ENCODE measurements at places on chromosomes 4 and X. TPM values are rescaled to one million over a fixed set of nuclear protein-coding genes. Genes with fewer than 3 reads are reported as not detected.
A peak's percentile ranks its signal among the peaks of the same experiment; 100 is the strongest.

GRCh38 chrX:123222920-123223319 lies 38.8 kb downstream of the GRIA3 start:
- H3K36me3 ChIP-seq: no peaks in the 10 kb centered on the region
- H3K27me3 ChIP-seq: no peaks in the 10 kb centered on the region
- H3K4me1 ChIP-seq: no peaks in the 10 kb centered on the region

- peaks cover 13% of the 10 kb centered on the region for H3K27me3 ChIP-seq
- H3K4me3 ChIP-seq: no peak overlapping the region
- no peak overlapping the region for H3K27ac ChIP-seq
- H3K36me3 ChIP-seq: no peaks in the 10 kb centered on the region
- no peaks in the 10 kb centered on the region for H3K4me1 ChIP-seq
Measured at GRCh38 chr4:6115342-6115741, 85.0 kb downstream of the JAKMIP1 start.

The GUCY1B1 gene
- 19.3 TPM for total RNA-seq

DNA sequence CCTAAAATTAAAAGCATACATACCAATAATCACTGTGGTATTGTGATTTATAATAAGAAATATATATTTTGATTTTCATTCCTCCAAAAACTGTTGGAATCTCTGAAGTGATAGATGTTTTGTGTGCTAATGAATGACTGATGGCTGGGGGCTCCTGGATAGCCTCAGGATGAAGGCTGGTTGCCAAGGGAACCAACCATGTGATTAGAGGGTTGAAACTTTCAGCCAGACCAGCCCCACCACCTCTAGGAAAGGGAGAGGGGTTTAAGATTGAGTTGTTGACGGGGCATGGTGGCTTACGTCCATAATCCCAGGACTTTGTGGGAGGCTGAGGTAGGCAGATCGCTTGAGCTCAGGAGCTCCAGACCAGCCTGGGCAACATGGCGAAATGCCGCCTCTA lies 34.0 kb downstream of the HS6ST2 start:
- H3K36me3 ChIP-seq: no peaks in the 10 kb centered on the region
- no peak overlapping the region for H3K4me3 ChIP-seq
- H3K27me3 ChIP-seq: no peaks in the 10 kb centered on the region
- H3K4me1 ChIP-seq: no peaks in the 10 kb centered on the region
- no peak for DNase-seq
- H3K27ac ChIP-seq: no peak overlapping the region

GRCh38 chrX:13669246-13669737 lies 16.4 kb downstream of the TCEANC start:
- H3K4me1 ChIP-seq: peaks cover 41% of the 10 kb centered on the region
- peak overlapping the region; percentile 93 for H3K27ac ChIP-seq
- peak; percentile 78 for DNase-seq
- H3K4me3 ChIP-seq: peak overlapping the region; percentile 21

DNA sequence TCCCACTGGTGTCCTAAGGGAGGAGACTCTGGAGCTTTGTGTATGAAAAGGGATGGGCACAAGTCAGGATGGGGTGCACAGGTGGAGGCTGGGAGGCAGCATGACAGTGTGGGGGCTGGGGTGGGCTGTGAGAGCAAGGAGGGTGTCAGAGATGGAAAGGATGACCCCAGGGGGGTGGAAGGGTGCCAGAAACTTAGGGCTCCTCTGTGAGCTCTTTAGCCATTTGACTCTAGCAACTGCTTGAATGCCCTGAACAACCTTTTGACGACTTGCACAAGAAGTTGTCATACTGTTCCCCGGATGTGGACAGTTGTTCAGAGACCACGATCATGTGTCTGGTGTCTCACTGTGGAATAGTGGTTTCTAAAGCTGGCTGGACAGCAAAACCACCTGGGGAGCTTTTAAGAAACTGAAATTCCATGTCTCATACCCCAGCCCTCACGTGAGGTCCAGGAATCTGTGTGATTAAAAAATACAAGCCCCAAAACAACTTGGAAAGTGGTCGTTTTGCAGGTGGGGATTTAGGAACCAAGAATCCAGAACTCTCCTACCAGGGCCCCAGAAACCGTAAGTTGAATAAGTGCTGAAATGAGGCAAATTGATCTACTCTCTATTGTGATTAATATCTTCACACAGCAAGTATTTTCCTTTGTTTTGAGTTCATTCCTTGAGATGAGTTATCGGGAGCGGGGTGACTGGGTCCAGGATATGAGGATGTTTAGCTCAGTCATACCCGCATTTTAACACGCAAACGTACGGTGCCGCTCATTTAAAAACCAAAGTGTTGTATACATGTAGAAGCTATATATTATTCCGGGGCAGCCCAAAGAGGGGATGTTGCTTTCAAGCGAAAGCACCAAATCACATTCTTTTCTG lies 3.4 kb downstream of the RHOH start:
- H3K4me3 ChIP-seq: no peak overlapping the region
- no peaks in the 10 kb centered on the region for H3K27me3 ChIP-seq
- DNase-seq: no peak
- no peaks in the 10 kb centered on the region for H3K4me1 ChIP-seq
- no peak overlapping the region for H3K27ac ChIP-seq

GRCh38 chr4:177574446-177574845 lies 132.2 kb upstream of the AGA start:
- no peaks in the 10 kb centered on the region for H3K4me1 ChIP-seq
- H3K4me3 ChIP-seq: no peak overlapping the region
- no peak for DNase-seq
- no peaks in the 10 kb centered on the region for H3K27me3 ChIP-seq
- no peaks in the 10 kb centered on the region for H3K36me3 ChIP-seq
- H3K27ac ChIP-seq: no peak overlapping the region

GRCh38 chr4:25856756-25857155 lies 6.0 kb downstream of the SEL1L3 start:
- no peak overlapping the region for H3K4me3 ChIP-seq
- DNase-seq: no peak
- peaks cover 83% of the 10 kb centered on the region for H3K4me1 ChIP-seq
- H3K27me3 ChIP-seq: no peaks in the 10 kb centered on the region
- H3K36me3 ChIP-seq: peaks cover 24% of the 10 kb centered on the region

DNA sequence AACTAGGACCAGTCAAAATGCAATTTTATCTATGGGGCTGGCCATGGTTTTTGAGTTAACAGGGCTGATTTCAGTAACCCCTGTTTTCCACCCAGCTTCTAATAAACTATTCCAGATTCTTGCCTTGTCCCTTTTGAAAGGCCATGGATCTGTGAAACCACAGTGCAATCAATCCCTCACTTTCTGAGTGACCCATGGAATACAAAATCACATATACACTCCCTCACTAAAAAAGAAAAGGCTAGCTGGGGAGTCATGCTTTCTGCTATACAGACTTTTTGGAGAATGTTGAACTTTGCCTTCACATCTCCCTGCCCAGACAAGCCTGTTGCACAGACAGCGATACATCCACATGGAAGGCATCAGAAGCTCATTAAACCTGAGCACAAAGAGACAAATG lies 47.9 kb downstream of the MAD2L1 start:
- H3K4me3 ChIP-seq: no peak overlapping the region
- DNase-seq: no peak
- no peaks in the 10 kb centered on the region for H3K4me1 ChIP-seq
- no peaks in the 10 kb centered on the region for H3K36me3 ChIP-seq

GRCh38 chrX:134460862-134461220 lies 876 bp downstream of the HPRT1 start:
- peak; percentile 6 for DNase-seq
- H3K4me3 ChIP-seq: peak overlapping the region; percentile 85
- H3K4me1 ChIP-seq: no peaks in the 10 kb centered on the region
- H3K27me3 ChIP-seq: no peaks in the 10 kb centered on the region

DNA sequence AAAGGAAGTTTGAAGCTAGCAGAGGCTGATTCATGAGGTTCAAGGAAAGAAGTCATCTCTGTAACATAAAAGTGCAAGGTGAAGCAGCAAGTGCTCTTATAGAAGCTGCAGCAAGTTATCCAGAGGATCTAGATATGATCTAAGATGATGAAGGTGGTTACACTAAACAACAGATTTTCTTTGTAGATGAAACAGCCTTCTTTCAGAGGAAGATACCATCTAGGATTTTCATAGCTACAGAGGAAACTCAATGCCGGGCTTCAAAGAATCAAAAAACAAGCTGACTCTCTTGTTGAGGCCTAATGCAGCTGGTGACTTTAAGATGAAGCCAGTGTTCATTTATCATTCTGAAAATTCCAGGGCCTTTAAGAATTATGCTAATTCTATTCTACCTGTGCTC lies 28.8 kb downstream of the NR0B1 start:
- H3K27me3 ChIP-seq: no peaks in the 10 kb centered on the region
- no peak overlapping the region for H3K4me3 ChIP-seq
- no peak for DNase-seq
- H3K36me3 ChIP-seq: peaks cover 4% of the 10 kb centered on the region

- H3K36me3 ChIP-seq: peaks cover 5% of the 10 kb centered on the region
- no peak for DNase-seq
- no peak overlapping the region for H3K27ac ChIP-seq
- peaks cover 9% of the 10 kb centered on the region for H3K4me1 ChIP-seq
- H3K4me3 ChIP-seq: no peak overlapping the region
- H3K27me3 ChIP-seq: no peaks in the 10 kb centered on the region
Measured at GRCh38 chr4:37641352-37641751, 44.8 kb downstream of the RELL1 start.

GRCh38 chr4:113052379-113052951 lies 3.0 kb downstream of the ANK2 start:
- H3K4me3 ChIP-seq: no peak overlapping the region
- no peaks in the 10 kb centered on the region for H3K36me3 ChIP-seq
- DNase-seq: no peak
- no peaks in the 10 kb centered on the region for H3K27me3 ChIP-seq

The SUPT20HL1 gene
- total RNA-seq: not detected

DNA sequence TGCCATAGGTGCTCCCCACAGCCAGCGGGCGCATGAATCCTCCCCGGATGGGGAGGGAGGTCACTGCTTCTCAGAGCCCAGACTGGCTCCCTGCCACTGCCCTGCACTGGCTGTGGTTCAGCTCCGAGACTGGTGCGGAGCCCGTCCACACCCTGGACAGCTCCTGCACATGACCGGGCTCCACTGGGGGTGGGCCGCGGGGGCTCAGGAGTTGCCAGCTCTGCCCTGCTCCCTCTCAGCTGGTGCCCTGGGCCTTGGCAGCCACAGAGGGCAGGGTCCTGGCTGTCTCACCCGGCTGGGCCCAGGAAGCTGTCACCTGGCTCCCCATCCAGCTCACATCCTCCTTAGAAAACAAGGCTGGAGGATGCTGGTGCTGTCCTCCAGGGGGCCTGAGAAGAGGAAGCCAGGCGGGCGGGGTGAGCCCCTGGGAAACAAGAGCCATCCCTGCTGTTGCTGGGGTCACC lies 64.9 kb upstream of the ADRA2C start:
- H3K4me1 ChIP-seq: no peaks in the 10 kb centered on the region
- H3K27me3 ChIP-seq: peaks cover 92% of the 10 kb centered on the region
- H3K27ac ChIP-seq: no peak overlapping the region

Measured in Calu3 (cell line).